ENCODE measurements at places on chromosomes 4 and X.

GRCh38 chr4:109155682-109156283 lies 146.7 kb downstream of the COL25A1 start:
- DNase-seq = no peak

- DNase-seq = no peak
These were observed 65.7 kb downstream of the BEX3 start for GRCh38 chrX:103441878-103442535.

DNA sequence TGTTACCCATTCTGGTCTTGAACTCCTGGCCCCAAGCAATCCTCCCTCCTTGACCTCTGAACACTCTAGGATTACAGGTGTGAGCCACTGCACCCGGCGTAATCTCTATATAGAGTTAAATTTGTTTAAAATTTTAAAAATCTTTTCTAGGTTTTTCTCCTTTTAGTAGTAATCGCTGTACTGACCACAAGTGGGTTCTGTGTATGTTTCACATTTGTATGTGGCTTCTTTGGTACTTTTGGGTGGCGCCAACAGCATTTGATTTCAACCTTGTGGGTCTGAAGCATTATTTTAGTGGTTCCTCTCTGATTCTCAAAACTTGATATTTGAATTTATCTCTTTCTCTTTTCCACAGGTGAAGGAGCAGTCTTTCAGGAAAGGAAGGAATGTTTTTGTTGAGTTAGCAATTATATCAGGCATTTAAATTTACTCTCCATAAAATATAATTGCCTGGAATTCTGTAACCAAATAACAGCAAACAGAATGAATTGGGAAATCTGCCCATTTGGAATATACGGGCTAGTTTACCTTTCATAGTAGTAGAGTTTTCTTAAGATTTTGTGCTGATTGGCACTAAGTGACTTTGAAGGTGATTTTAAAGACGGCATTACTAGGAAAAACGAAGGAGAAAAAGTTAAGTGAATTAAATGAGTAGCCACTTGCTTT lies 29.5 kb downstream of the ARHGAP10 start:
- no peak for DNase-seq

- no peak for DNase-seq
These were observed 83.6 kb downstream of the GAB1 start for GRCh38 chr4:143420227-143420626.

GRCh38 chr4:30722359-30723200 lies 2.4 kb downstream of the PCDH7 start:
- DNase-seq = no peak

GRCh38 chr4:108833046-108833445 lies 70.2 kb upstream of the ETNPPL start:
- DNase-seq = no peak

DNA sequence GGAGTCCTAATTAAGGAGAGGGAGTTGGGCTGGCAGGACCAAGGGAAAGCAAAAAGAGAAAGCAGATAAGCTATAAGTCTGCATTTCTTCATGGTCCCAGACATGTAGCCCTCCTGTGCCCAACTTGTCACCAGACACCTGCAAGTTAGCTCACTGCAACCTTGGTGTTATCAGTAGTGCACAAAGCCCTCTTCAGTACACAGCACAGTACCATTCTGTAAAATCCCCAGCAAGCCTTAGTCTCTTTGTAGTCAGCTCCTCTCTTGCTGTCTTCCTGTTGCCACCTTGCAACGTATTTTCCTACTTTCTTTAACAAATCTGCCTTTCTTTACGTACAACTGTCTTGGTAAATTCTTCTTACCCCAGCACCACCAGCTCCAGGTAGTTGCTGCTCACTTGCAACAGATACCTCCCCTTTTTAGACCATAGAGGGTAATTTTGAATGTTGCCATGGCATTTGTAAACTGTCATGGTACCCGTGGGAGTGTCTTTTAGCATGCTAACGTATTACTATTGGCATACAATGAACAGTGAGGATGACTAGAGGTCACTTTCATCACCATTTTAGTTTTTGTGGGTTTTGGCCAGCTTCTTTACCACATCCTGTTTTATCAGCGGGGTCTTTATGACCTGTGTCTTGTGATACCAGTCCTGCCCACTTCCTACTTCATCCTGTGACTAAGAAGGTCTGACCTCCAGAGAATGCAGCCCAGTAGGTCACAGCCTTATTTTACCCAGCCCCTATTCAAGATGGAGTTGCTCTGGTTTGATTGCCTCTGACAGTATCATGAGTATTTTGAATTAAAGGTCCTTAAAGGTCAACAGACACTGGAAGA lies 28.3 kb upstream of the AP1S2 start:
- no peak for DNase-seq

GRCh38 chrX:118566359-118566758 lies 70.7 kb downstream of the DOCK11 start:
- DNase-seq = no peak

DNA sequence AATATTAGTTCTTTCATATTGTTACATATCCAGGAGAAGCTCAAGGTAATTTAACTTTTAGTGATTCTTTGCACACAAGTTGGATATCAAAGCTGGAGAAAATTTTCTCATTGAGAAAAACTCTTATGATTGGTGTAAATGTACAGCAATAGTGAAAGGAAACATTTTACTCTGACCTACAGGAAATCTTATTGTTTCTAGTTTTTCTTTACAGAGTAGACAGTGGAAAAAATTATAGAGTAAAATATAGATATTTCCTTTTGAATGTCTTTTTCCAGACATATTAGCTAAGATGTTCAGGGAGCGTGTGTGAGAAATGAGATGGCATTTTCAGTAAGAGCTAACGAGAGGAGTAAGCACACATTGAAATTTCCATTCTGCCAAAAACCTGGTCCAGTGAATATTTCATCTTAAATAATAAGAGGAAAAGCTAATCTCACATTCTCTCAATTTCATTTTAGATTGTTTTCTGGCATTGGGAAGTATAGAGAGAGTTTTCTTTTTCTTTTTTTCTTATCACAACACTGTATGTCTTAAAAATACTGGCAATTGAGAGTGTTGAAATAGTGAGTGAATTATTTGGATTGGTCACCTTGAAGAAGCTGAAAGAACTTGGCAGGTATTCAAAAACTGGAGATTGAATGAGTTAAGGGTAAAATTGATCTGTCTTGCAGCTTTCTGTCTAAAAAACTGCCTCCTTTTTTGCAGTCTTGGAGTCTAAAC lies 15.6 kb upstream of the ATP8A1 start:
- no peak for DNase-seq

DNA sequence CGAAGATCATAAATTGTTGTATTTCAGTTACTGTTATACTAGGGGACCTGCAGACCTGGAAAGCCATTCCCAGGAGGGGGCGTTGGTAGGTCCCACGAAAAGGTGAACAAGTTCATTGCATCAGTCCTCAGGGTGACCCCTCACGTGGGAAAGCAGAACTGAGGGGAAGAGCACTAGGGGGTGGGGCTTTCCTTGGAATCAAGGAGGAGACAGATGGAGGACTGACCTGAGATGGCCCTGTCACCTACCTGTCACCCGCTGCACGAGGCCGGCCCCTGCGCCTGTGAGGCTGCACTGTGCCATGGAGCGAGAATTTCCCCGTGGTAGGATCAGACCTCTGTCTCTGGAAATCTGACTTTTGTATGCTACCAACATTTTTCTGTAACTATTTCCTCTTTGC lies 41.8 kb upstream of the CLDN24 start:
- DNase-seq = no peak

GRCh38 chr4:76023389-76023788 lies at the start of gene CXCL10:
CXCL10 (minus strand) TSS chr4:76023497; CDS start chr4:76023431, 66 bp downstream.
- no peak for DNase-seq

DNA sequence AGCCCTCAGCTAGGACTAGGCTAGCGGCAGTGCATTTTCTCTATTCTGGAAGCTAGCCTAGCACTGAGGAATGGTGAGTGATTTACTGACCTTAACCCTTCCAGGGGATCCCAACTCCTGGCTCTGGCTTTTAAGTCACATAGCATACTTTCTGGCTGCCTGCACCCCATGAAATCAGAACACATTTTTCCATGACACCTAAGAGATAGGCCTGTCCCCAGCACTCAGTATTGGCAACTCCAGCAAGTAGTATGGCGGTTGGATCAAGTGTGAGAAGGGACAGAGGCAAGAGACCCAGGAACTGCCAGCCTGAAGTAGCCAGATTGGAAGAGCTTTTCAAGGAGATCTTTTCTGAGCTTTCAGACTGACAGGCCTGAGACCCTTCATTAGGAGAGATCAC lies 8.2 kb downstream of the FGF16 start:
- no peak for DNase-seq

DNA sequence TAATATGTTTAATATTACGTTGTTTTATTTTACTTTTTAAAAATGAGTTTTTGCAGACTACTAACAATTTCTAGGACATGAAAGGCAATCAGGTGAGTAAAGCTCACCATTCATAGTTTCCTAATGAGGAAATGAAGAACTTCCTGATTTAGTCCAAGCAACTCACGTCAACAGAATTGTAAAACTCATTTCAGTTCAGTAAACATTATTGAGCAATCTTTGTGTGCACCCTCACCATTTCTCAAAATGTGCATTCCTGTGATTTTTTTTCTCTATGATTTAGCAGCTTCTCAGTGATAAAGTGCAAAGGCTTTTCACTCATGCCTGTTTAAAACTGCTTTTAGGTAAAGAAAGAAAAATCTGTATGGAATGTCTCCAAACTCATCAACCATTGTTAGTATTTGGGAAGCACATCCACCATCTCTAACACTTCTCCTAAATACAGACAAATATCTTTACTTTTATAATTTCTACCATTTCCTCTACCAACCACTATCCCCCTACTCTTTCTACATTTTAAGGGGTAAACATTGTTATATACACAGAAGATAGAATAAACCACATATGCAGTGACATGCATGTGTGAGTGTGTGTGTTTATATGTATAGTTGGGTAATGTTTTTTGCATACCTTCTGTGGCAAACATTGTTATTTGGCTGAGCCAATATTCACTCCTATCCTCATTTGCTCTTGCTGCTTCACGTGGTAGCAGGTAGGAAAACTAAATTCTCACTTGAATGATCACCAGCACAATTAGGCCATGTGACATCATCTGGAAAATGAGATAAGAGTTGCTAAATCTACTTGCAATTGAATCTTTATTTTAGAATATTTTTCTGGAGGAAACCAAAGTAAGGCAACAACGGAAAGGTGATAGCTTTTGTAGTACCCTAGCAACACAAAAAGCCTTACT lies 54.7 kb upstream of the PRDM8 start:
- DNase-seq = no peak

GRCh38 chr4:109877400-109877799 lies 29.5 kb downstream of the LRIT3 start:
- no peak for DNase-seq

- DNase-seq = no peak
These were observed 165.4 kb upstream of the PITX2 start for GRCh38 chr4:110788302-110788701.

- no peak for DNase-seq
These were observed 1471.6 kb upstream of the ADGRL3 start for GRCh38 chr4:59728496-59728895.

- no peak for DNase-seq
These were observed 52.9 kb upstream of the EDA start for GRCh38 chrX:69562904-69563578.

- no peak for DNase-seq
These were observed 311.5 kb downstream of the OPHN1 start for GRCh38 chrX:68121835-68122234.

DNA sequence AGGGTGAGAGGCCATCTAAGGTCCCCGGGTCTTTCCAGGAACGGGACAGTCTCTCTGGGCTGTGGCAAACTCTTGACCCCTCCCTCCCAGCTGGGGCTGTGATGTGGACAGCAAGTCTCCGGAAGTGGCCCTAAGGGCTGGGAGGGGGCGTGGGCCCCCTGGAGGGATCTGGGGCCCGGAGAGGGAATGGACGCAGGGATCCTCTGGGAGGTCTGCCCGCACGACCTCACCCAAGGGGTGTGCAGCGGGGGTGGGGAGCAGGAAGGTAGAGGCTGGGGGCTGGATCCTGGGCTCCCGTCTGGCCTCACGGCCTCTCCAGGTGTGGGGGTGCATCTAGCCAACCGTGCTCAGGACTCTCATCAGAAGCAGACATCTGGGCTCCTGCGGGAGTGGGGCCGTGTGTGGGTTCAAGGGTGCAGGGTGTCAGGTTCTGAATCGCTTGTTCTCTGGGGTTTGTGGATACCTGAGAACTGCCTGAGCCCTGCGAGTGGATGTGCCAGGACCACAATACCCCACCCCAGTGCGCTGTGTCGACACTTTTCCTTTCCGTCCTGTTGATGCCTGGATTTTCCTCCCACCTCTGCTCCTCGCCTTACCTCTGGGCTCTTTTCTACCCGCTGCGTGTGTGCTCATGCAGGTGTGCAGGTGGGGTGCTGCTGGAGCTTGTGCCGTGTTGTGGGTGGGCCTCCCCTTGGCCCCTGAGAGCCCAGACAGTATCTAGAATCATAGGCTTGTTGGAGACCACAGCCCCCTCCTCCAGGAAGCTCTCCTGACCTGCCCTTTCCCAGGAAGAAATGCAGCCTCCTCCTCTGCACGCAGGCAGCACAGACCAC lies 915 bp downstream of the CPZ start:
- DNase-seq = no peak

DNA sequence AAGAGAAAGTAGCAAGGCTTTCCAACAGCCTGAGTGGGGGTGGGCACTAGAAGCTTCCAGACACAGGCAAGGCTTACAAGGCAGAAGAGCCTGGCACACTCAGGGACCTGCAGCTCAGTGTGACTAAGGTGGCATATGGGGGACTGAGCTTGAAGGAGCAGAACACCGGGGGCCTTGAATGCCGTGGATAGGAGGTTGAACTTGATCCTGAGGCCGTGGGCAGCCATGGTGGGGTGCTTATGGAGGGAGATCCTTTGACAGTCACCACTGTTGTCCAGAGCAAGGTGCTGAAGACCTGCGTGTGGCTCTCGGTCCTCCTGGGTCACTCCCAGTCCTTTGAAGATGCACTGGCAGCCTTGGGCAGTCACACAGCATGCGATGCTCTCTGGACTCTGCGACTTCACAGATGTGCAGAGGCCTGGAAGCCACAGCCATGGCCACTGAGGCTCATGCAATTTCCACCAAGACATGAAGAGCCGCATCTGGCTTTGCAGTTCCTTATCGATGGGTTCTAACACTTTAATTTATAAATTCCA lies 18.3 kb downstream of the C4orf50 start:
- no peak for DNase-seq

DNA sequence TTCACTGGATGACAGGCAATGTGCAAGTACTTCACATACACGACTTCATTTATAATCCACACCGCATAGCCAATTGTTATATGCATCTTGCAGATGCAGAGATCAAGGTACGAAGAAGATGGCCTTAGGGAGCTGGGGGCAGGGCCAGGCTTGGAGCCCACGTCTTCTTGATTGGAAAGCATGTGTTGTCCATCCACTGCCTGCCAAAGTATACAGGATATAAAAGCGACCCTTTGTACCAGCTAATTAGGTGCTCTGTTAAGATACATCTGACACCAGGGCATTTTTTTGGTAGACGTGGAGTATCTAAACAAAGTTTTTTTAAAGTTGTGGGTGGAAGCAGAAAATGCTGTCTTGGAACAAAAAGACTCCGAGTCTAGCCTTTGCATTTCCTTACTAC lies 1.4 kb downstream of the C4orf36 start:
- no peak for DNase-seq

- no peak for DNase-seq
These were observed 242.5 kb upstream of the PRPS2 start for GRCh38 chrX:12548746-12549145.
